ENCODE measurements at places on chromosomes 12 and 14. TPM values are rescaled to one million over a fixed set of nuclear protein-coding genes. Genes with fewer than 3 reads are reported as not detected.

LIN7A gene
- 7.6 TPM for total RNA-seq

SLC17A8 gene
- total RNA-seq, result 0.16 TPM

BAZ1A gene
- total RNA-seq, result 12.6 TPM

ADCY6 gene
- 56.3 TPM for total RNA-seq

IRF2BPL gene
- total RNA-seq, result 25.5 TPM

C14orf39 gene
- total RNA-seq, result not detected

AHNAK2 gene
- total RNA-seq, result 137 TPM

YY1 gene
- total RNA-seq, result 29.6 TPM

MDP1 gene
- 15.3 TPM for total RNA-seq

KCNC2 gene
- total RNA-seq, result not detected

SERPINA1 gene
- 0.16 TPM for total RNA-seq

LDHB gene
- 712 TPM for total RNA-seq

INSM2 gene
- not detected for total RNA-seq

TPH2 gene
- under 0.01 TPM for total RNA-seq

COCH gene
- total RNA-seq, result 0.16 TPM

RIMKLB gene
- 28.0 TPM for total RNA-seq

ADAM21 gene
- 0.77 TPM for total RNA-seq

DHH gene
- 0.17 TPM for total RNA-seq

ZNF705A gene
- not detected for total RNA-seq

HOXC6 gene
- total RNA-seq, result 0.43 TPM

DNAI7 gene
- total RNA-seq, result 0.16 TPM

PLBD1 gene
- total RNA-seq, result 0.95 TPM

KRT73 gene
- not detected for total RNA-seq

SLCO1B1 gene
- total RNA-seq, result not detected

SOAT2 gene
- total RNA-seq, result 0.16 TPM
